Activated CD4-positive, alpha-beta T cell treated with anti-CD3 and anti-CD28 coated beads, Interleukin-10, Interleukin-2, amounts not matched to agents 100 ng/mL and 50 ng/mL, durations not matched to agents 16 hours and 8 hours (primary cell): ENCODE measurements at places on chromosomes 2 and 18.

GRCh38 chr2:69966496-69966895 lies 5.1 kb upstream of the ASPRV1 start:
- no peak for DNase-seq

DNA sequence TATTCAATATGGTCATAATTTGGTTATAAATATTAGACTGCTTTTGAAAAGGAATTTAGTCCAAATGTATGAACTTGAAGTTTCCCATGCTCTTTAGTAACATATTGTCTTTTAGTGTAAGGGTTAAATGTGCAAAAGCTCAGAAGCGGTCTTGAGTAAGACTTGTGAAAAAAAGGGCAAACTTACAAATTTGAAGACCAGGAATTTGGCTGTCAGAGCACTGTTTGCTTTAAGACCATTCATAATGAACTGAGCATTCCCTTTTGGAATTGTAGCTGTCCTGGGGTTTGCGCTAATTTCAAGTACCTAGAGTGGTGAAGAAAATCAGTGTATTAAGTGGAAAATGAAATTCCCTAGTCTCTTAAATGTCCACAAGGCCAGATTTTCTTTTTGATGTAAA lies 6.9 kb upstream of the ZEB2 start:
- DNase-seq: no peak

DNA sequence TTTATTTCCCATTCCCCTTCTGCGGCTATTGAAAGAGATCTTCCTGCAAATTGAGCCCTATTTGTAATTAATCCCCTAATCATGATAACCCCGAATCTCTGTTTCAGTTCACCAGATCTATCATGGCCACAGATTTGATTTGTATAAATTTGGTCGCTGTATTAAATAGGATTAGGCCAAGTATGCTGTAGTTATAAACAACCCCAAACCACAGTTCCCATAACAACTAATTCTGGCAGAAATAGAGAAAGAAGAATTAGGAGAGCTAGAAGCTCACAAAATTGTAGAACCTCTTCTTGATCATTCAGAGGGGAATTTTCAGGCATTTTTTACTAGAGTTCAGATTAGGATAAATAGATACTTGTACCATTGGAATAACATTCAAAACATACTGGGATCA lies 433.7 kb upstream of the TNP1 start:
- no peak for DNase-seq

DNA sequence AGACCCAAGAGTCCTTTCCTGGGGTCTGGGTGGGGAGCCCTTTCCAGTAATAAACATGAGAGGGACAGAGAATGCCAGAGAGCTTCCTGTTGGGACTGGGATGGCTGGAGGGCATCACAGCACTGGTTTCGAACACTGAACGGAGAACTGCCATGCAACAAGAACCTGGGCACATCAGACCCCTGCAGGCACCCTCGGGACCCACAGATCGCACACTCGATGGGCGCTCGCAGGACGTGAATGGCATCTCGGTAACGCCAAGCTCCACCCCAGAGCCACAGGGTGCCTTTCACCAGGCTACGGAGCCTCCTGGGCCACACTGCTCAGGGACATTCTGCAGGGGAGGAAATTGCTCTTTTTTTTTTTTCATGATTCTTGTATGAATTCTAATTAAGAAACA lies 25.1 kb downstream of the SLC66A2 start:
- DNase-seq: no peak

- DNase-seq: no peak
Observed at GRCh38 chr2:46846536-46846935, 69.1 kb downstream of the MCFD2 start.

DNA sequence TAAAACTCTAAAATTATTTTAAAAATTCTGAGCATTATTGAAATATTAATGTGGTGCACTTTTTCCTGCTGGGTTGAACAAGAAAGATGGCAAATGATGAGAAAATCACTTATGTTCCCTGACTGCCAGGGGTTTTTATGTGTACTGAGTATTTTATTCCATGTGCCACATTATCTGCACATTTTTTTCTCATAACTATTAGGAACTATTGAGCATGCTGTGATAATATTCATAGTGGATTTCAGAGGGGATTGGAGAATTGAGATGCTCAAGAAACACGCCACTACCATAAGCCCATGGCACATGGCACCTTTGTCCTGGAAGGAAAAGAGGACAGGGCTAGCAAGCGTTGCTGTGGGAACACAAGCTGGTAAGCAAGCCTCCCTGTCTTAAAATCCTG lies 478.5 kb upstream of the GYPC start:
- DNase-seq: no peak

DNA sequence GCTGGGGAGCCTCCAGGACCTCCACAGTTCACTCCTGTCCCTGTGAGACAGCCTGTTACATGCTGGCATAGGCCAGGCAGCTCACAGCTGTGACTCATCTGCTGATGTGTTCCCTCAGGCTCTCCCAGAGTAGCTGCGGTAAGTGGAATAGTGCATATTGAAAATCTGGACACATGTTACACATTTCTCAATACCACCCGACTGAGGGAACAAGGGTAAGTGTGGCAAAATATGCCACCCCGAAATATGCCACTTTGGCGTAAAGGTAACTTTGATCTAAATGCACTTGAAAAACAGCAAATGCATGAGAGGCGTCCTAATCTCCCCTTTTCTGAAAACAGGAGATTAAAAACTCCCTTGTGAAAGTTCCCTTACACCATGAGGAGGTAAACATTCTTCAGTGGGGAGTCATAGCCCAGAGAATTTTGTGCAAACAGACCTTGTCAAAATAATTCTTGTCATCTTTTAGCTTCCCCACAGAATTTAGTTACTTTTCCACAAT lies 557.9 kb downstream of the CCDC85A start:
- no peak for DNase-seq

- no peak for DNase-seq
Observed at GRCh38 chr18:9854801-9855676, 30.7 kb upstream of the TXNDC2 start.

GRCh38 chr2:26165403-26165802 lies 7.5 kb upstream of the GAREM2 start:
- DNase-seq: no peak

DNA sequence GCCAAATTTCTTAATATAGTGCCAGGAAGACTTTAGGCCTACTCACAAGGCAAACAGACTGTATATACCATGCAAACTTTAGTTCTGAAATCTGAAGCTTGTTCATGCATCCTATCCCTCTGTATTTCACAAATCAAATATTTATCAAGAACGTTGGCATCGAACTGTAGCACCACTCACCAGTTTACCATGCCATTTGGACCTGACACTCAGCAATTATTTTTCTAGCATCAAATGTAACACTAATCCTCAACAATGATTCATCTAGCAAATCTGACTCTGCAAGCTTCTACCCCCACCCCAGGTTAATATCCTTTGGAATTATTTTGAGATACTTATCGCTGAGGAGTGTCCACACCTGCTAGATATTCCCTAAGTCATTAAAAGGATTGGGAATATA lies 1506.6 kb downstream of the LRP1B start:
- no peak for DNase-seq

DNA sequence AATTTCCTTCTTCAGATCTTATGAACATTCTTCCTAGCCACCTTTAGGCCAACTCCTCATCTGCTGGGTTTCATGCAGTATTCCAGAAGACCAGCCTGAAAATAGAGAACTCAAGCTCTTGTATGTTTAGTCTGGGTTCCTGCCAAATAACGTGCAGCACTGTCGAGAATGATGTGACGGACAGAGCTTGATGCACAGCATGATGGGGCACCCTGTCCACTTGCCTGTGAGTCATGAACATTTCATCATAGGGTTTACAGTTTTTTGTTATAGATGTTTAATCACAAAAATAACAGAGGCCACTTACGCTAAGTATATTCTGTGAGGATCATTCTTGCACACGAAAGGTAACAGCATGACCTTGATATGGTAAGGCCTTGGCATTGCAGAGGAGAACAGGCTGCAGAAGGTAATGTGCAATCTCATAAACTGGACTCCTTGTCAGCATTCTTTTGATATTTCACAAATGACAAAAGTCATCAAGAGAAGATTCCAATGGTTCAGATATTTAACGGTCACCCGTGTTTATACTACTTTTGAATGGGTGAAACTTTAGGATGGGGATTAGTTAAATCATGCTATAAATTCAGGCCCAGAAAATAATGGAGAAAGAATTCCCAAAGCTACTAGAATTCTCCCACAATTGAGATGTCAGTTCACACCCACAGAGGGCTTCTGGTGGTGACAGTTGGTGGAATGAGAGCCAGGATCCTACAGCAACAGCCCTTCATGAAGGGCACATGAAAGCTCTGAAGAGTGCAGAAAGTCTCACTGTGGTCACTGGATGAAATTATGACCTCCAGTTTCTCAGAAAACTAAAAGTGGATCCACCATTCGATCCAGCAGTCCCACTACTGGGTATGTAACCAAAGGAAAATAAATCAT lies 396.1 kb upstream of the RAB12 start:
- DNase-seq: no peak

- DNase-seq: no peak
Observed at GRCh38 chr2:121162893-121163292, 122.1 kb downstream of the TFCP2L1 start.

DNA sequence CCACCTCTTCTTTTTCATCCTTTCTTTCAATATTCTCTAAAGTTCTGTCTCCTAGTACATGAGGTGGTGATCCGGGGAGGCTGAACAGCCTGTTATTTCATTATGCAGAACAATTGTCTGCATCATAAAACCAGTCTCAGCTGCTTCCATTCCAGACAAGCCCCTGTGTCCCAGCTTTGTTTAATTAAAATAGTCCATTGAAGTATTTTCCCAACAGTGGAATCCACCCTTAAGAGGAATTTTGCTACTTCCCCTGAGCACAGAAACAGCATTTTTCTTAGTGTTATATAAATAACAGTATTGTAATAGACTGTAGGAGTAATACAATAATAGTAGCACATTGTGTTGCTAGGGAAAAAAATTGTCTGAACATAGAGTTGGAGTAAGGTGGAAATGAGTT lies 395.4 kb upstream of the TCF4 start:
- DNase-seq: no peak

DNA sequence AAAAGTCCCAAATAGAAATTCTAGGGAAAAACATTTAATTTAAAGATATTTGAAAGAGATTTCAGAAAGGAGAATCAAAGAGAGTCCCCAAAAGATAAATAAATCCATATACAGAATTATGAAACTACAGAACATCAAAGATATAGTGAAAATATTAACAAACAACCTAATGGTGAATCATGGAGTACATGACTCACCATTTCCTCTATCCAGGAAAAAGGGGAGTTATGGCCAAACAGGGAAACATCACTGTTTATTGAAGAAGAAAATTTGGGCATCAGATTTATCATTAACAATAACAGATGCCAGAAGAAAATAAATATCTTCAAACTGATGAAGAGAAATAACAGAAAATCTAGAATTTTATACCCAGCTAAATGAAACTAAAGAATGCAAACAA lies 448.3 kb downstream of the CDH2 start:
- no peak for DNase-seq

DNA sequence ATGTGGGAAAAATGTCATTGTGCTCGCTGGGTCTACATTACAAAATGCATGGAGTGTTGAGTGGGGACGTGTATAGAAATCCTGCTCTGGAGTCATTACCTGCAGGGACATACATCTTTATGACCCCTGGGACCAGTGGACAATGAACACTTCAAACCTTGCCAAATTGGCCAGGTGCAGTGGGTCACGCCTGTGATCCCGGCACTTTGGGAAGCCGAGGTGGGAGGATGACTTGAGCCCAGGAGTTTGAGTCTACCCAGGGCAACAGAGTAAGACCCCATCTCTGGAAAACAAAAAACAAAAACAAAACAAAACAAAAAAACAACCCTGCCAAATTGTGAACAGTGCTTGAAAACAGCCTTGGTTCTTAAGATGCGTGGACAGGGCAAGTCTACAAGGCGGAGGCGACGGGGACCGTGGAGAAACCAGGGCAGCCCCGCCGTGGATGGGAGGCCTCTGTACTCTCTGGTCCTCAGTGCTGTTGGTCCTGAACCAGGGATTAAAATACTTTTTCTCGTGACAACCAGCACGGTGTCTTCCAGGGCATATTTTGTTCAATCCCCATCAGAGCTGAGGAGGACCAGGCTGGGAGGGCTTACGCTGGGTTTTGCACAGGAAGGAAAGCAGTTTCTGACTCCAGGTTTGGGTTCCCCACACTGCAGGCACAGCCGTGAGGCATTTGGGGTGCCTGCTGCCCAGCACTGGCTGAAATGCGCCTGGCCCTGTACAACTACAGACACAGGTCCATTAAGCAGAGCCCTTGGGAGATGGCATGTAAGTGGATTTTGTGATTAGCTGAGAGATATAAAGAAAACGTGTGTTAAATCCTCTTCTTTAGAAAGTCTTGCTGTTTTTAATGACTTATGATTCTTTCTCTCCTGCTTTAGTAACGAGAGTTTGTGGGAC lies 13.7 kb downstream of the COLEC11 start:
- no peak for DNase-seq

GRCh38 chr18:11074889-11075288 lies 74.5 kb downstream of the PIEZO2 start:
- DNase-seq: no peak

GRCh38 chr2:45236268-45236667 lies 227.0 kb upstream of the SIX2 start:
- DNase-seq: no peak

GRCh38 chr2:101387151-101387834 lies at the start of gene CREG2:
Gene CREG2 (minus strand): TSS chr2:101387503. CDS start chr2:101387457, 46 bp downstream.
- DNase-seq: peak; percentile 58

GRCh38 chr18:28063271-28063761 lies 113.6 kb downstream of the CDH2 start:
- no peak for DNase-seq

GRCh38 chr18:61471541-61471940 lies 138.3 kb downstream of the CDH20 start:
- no peak for DNase-seq

DNA sequence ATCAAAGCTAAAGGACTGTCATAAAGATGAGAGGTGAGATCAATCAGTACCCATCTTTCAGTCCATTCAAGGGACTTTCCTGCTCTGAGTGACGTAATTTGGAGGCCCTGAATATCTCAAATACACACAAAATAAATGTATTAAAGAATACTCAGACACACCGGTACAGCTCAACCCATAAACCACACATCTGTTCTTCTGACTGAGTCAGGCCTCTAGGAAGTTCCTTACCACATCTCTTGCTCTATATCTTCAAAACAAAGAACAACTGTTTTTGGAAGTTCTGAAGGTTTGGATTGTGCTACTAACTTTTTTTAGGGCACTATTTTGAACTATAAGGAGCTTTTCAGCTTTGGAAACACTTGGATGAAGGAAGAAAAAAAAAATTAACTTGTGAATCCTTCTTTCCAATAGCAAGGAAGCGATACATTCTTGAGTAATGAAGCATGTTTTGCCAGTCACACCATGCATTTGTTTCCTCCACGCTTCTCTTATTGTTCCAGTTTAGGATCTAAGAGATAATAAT lies 866.5 kb upstream of the VRK2 start:
- no peak for DNase-seq

DNA sequence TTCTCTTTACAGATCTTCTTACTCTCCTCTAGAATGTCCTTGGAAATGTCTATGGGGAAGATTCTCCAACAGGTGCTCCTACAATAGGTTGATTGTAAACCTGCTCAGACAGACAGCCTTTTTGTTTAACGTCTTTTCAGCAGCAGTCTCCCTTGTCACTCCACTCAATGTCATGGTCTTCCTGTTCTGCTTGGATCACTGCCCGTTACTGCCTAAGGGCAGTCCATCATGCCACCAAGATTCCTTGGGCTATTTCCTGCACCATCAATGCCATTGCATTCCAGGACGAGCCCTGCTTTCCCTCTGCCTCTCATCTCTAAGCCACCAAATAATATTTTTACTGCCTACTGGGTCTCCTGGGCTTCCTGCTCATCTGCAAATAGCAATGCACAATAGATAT lies 97.4 kb upstream of the GALNT5 start:
- DNase-seq: no peak
